Foreskin melanocyte (primary cell): ENCODE measurements at places on chromosomes 2 and 18.

DNA sequence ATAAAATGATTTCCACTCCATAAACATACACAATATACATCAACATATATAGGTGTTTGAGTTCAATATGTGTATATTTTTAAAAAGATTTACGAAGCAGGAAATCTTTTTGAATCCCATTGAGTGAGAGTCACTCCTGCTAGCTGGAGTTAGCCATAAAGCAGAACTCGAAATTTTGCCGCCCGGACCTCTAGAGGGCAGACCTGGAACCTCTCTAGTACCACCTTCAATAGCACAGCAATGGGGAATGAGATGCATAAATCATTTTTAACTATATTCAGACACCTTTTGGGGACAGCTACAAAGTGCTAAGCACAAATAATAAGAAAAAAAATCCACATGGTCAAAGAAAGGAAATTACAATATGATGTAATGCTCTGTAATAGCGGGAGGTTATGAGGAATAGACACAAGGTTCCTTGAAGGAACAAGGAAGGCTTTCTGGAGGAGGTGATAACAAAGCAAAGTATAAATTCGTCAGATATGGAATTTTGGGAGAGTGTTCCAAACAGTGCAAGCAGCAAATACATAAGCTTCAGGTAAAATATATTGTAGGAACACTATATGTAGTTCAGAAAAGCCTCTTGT, 533.4 kb downstream of the ERBB4 start:
- DNase-seq = no peak

- no peak for DNase-seq
Observed at GRCh38 chr2:236558993-236559978, 10.3 kb upstream of the ACKR3 start.

DNA sequence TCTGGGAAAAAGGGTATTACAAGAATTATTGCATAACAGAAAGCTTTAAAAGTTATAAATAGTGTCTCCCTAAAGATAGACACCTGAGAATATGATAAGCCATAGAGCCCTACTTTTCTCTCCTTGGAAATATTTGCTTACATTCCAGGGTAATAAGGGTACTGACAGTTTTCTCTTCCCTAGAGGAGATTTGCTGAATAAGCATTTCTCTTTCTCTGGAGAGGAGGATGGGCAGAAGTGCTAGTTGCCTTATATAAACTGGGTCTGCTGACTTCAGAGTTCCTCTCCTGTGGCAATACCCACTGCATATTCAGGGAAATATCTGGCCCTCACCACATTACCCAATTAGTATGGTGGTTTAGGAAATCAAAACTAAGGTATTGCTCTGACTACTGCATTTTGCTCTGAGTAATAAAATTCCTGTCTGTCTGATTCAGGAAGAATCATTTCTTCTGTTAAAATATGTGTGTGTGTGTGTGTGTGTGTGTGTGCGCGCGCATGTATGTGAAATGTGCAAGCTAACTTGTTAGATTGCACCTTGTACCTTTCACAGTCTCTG, 1391.3 kb downstream of the DSC3 start:
- no peak for DNase-seq

GRCh38 chr2:14422426-14422825, 210.1 kb upstream of the LRATD1 start:
- DNase-seq = no peak

- DNase-seq = no peak
Observed at GRCh38 chr2:118607641-118608040, 239.8 kb downstream of the EN1 start.

DNA sequence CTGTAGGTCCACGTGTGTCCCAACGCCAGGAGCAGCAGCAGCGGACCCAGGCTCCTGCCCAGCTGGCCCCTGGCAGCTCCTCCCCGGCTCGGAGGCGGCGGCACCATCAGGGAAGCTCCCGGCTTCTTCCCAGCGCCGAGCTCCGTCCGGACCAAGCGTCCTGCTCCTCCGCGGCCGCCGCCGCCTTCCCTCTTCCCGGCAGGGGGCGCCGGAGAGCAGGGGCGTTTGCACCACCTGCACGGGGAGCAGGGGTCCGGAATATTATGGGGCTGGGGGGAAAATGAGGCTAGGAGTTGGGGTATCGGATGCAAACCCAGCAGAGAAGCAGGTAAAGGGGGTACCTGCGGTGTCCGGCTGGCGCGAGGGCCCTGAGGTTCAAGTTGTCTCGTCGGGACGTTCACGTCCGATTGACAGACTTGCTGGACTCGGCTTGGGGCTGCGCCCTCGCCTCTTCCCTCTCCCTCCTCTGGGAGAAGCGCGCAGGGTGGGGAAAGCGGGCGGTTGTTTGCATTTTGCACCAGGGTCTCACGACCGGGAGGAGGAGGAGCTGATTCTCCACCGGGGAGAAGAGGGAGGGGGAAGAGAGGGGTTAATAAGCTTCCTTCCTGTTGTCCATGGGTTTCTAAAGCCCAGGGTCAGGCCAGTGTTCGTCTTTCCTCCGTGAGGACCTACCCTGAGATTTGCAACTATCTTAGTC, at the start of gene CCBE1:
CCBE1 (minus strand) TSS at position 188 of the 697 bp plus-strand sequence.
- DNase-seq = peak; percentile 8

DNA sequence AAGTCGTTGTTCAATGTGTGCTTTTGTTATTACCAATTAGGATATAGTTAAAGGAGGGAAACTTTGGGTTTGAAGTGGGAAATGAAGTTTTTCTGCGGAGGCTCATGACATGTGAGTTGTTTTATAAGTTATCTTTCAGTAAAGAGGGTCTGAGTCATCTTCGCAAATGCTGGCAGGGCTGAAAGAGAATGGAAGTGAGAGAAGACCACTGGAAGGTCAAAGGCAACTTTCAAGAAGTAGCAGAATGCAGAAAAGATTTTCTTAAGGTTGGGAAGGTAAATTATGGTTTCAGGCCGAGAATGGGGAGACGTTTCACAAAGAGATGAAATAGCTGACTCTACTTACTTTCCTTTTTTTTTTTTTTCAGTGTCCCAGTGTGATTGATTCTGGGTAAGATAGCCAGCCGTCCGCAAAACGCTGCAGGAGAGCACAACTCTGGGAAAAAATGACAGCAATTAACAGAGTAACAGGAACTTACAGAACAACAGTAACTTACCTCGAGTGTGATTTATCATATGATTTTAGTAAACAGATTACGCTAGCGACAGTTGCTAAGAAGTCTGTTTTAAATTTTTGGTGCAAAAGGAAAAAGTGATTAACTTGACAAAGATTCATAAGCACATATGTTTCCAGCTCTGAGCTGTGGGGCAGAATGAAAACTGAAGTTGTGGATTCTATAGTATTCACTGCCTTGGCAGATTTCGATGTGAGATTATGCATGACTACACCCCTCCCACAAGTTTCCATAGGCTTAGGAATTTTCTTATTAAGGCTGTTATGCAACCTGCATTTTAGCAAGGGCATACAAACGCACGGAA, 46.8 kb upstream of the ACTR3 start:
- DNase-seq = no peak

- no peak for DNase-seq
Observed at GRCh38 chr2:65227020-65227455, 593 bp upstream of the ACTR2 start.

DNA sequence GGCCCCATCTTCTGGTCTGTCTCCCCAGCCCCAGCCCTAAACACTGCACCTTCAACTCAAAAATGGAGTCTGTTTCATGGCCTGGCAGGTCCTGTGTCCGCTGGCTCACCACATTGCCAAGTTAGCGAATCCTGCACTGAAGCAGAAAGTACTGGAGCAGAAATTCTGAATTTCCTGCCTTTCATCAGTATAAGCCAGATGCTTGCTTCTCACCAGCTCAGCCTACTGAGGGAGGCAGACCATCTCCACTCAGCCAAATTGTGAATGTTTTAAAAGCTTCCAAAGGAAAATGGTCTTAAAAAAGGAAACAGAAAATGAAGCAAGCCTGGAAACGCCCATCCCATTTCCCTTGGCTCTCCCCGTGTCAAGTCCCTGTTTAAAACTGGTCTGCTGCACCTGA, 157.8 kb downstream of the C1D start:
- DNase-seq = no peak

GRCh38 chr2:55907686-55908085, 15.9 kb downstream of the EFEMP1 start:
- DNase-seq = no peak

- no peak for DNase-seq
Observed at GRCh38 chr18:75009878-75010277, 199.1 kb downstream of the PTGR3 start.

- peak; percentile 40 for DNase-seq
Observed at GRCh38 chr2:101419096-101419663, 31.9 kb upstream of the CREG2 start.

DNA sequence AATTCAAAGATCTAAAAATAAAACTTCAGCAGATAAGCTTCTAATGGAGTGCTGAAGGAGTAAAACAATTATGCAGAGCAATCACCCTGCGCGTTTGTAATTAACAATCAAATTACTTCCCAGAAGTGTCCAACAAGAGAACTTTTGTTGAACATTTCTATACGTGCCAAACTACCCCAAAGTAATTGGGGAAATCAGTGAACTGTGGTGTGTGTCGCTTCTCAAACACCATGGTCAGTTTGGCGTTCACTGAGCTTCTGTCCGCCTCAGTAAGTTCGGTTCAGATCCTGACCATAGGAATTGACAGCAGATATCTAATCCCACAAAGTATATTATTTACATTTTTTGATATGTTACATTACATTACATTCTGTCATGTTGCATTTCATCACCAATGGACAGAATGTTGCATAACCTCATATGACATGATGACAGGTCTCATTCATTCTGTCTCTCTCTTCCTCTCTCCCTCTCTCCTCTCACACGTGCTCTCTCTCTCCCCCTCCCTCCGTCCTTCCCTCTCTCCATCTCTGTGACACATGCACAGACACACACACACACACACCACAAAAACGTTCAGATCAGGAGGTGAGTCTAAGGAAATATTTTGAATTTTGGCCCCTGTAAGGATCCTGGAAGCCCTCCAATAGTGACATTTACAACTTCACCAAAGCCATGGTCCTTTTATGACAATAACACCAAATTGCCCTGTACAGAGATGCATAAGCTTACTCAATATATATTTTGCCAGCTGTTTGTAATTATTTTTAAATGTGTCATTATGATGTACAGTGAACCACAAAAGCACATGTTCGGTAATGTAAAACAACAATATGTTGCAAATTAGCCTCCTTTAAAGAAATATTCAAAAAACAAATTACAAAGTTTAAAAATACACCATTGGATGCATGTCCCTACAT, 269.2 kb downstream of the FIGN start:
- DNase-seq = no peak

- no peak for DNase-seq
Observed at GRCh38 chr2:205484764-205485163, 197.5 kb upstream of the NRP2 start.

- DNase-seq = no peak
Observed at GRCh38 chr18:37403788-37404187, 161.8 kb downstream of the CELF4 start.

DNA sequence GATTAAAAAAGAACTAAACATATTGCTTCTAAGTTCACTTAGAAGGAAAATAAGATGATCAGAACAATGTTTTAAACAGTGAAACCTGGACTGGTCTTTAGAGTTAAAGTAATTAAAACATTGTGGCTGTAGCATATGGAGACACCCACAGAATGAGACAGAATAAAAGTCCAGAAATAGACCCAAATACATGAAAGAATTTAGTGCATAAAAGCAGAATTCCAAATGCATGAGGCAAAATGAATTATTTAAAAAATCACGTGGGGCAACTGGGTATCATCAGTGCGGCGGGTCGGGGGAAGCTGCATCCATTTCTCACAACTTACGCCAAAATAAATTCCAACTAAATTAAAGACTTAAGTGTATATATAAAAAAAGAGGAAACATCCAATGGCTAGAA, 12.1 kb downstream of the RNF149 start:
- no peak for DNase-seq

GRCh38 chr2:85088921-85089320, 44.3 kb upstream of the TCF7L1 start:
- no peak for DNase-seq

DNA sequence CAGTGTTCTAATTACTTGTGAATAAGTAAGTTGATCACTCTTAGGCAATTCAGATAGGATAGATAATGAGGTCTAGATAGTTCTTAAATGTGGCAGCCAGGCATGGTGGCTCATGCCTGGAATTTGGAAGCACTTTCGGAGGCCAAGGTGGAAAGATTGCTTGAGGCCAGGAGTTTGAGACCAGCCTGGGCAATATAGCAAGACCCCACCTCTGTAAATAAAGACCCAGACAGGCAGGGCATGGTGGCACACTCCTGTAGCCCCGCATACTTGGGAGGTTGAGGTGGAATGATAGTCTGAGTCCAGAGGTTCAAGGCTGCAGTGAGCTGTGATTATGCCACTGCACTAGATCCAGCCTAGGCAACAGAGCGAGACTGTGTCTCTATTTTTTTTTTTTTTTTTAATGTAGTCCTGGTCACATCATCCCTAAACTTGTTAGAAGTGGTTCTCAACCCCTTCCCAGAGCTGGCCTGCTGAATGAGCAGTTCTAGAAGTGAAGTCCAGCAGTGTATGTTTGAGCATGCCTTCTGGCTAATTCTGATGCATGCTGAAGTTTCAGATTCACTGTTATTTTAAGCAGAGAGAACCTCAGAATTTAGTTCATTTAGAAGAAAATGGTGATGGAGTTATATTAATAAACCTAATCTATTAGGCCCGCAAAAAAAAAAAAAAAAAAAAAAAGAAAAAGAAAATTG, 306.2 kb downstream of the PRKCE start:
- no peak for DNase-seq

GRCh38 chr2:96111257-96111640, 5.1 kb downstream of the ADRA2B start:
- DNase-seq = no peak

- DNase-seq = peak; percentile 74
Observed at GRCh38 chr2:165469417-165469816, at the start of gene CSRNP3. CSRNP3 (plus strand) TSS chr2:165469698; CDS start chr2:165595066, 125,368 bp downstream.

DNA sequence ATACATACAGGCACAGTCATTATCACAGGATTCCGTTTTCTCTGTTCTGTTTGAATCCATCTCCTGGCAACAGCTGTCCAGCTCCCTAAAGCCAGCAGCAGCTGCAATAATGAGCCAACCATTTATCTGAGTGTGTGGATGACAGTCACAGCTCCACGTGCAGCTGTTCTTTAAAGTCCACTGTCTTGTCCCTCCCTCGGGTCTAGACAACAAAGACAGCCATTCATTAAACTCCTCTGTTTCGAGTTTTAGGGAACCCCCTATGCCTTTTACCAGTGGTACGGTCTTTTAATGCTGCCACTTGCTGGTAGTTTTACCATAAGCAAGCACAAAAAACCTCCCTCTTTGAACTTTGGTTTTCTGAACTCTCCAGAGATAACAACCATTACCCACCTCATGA, 16.0 kb upstream of the MSGN1 start:
- DNase-seq = peak; percentile 97

GRCh38 chr2:9654452-9655100, 23.8 kb upstream of the YWHAQ start:
- no peak for DNase-seq
